ENCODE measurements at places on chromosomes 3 and 15.

DNA sequence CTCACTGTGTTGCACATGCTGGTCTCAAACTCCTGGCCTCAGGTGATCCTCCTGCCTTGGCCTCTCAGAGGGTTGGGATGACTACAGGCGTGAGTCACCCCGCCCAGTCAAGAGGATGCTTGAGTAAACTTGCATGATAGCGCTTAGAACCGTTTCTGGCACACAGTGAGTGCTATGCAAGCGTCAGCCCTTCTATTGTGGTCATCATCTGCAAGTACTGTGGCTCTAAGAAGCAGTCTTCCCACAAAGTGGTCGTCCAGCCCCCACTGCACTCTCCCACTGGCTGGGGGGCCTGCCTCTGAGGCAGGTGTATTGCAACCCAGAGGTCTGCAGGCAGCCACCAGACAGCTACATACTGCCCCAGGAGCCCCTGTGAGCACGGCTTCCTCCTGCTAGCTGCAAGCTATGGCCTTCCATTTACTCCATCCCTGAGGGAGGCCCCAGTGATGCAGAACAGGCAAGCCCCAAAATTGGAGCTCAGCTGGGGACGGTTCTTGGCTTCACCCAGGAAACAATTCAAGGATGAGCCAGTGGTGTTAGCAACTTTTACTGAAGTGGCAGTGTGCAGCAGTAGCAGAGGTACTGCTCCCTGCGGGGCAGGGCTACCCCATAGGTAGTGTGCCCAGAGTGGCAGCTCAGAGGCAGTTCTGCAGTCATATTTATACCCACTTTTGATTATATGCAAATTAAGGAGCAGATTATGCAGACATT is 95.4 kb downstream of the LSM3 start:
- H3K27me3 ChIP-seq = peaks cover 4% of the 10 kb centered on the region
- H3K4me3 ChIP-seq = no peak overlapping the region
- no peak overlapping the region for H3K27ac ChIP-seq
- DNase-seq = peak; percentile 52
- H3K36me3 ChIP-seq = no peaks in the 10 kb centered on the region

- no peaks in the 10 kb centered on the region for H3K36me3 ChIP-seq
- H3K27me3 ChIP-seq = no peaks in the 10 kb centered on the region
- H3K4me3 ChIP-seq = no peak overlapping the region
- no peak overlapping the region for H3K27ac ChIP-seq
These were observed 56.1 kb downstream of the ST6GAL1 start for GRCh38 chr3:186986406-186986805.

DNA sequence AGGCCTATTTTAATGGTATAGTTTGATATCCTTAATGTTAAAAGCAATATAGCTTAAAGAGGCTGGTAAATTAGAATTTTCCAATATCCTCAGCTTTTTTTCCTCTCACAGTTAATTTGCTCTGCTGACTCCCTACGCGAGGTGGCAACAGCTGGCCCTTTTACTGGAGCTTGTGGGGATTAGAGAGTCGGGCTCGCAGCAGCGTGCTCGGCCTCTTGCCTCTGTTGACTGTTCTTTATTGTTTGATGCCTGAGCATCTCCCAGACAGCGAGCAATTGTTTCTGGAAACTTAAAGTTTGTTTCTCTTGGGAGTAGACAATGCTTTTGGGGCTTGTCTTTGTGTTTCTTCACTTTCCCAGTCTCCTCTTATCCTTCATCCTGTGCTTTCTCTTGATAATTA is 80.8 kb downstream of the OPA1 start:
- DNase-seq = no peak
- no peak overlapping the region for H3K27ac ChIP-seq
- H3K4me3 ChIP-seq = no peak overlapping the region
- H3K36me3 ChIP-seq = no peaks in the 10 kb centered on the region
- H3K4me1 ChIP-seq = no peaks in the 10 kb centered on the region

DNA sequence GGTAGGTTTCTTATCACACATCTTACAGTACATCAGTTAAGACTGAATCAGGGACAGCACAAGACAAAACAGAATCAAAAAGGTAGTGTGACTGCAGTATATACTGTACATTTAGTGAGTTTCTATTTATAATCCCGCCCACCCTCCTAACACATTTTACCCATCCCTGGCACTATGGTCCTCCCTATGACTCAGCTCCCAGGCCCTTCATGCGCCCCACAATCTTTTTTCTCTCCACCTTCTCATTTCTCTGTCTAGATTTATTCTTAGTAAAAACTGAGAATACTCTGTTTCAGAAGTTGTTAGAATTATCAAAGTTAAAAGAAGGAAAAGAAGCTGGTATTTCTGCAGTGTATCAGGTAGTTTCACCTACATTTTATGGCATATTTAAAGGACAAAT is 427.3 kb downstream of the CNTN4 start:
- no peak overlapping the region for H3K27ac ChIP-seq
- no peaks in the 10 kb centered on the region for H3K36me3 ChIP-seq
- H3K27me3 ChIP-seq = no peaks in the 10 kb centered on the region
- no peak for DNase-seq
- H3K4me1 ChIP-seq = no peaks in the 10 kb centered on the region

DNA sequence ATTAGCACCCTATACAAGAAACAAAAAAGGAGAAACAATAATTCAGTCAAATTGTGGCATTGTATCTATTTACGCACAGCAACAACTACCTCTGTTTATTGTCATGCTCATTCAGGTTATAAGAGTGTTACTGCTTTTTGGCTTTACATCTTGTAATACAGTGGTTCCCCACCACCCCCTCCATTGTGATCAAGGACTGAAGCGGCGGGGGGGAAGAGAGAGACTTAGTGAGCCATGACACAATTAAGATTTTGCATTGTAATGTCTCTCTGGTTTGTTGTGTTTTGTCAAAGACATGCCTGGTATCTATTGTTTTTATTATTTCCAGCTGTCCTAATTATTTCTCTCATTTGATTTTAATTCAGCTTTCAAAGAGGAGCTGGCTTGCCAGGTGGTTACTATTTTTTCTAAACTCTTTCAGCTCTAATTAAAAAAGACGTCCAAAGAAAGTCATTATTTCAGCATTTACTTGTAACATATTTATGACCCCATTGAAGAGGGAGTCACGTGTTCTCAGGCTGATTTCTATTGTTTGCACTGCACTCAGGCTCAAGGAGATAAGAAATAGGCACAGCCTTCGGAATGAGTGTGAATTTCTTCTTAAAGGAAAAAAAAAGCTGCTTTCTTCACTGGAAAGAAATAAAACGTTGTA is 234.4 kb upstream of the TBL1XR1 start:
- H3K27ac ChIP-seq = no peak overlapping the region
- no peak overlapping the region for H3K4me3 ChIP-seq
- no peaks in the 10 kb centered on the region for H3K36me3 ChIP-seq
- DNase-seq = no peak

GRCh38 chr3:36606871-36607765 is 157.2 kb downstream of the DCLK3 start:
- DNase-seq = no peak
- no peaks in the 10 kb centered on the region for H3K4me1 ChIP-seq
- no peaks in the 10 kb centered on the region for H3K27me3 ChIP-seq
- H3K27ac ChIP-seq = no peak overlapping the region

DNA sequence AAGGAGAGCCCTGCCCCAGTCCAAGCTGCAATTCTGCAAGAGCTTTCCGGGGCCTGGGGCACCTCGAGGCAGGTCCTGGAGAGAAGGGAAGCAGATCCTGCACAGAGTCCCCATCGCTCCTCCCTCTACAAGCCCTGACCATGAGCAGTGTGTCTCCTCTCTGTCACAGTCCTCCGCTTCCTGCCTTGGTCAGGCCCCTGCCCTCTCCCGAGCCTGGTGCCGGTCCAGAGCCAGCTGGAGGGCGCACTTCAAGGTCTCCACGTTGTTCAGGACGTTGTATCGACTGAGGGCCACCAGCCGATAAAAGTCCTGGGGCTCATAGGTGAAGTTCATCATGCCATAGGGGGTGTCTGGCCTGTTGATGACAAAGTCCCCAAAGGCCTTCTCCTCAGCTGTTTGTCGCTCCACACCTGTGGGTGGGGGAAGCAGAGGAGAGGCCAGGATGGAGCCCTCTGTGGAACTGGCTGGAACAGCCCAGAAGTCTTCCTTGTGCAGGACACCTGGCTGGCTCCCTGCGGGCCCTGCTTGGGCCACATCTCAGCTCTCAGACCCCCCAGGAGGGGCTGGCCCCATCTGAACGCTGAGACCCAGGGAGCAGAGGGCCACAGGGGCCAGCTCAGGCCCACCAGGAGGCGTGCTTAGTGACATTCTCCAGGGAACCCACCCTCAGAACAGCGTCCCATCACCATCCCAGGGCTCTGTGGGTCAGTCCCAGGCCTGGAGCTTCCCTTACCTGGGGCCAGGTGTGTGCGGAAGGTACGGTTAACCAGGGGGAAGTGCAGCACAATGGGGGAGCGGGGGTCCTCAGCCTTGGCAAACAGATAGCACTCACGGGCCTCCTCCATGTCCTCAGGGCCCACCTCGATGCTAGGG is 14.4 kb downstream of the PLA2G4F start:
- H3K27me3 ChIP-seq = peaks cover 18% of the 10 kb centered on the region
- DNase-seq = no peak
- no peaks in the 10 kb centered on the region for H3K4me1 ChIP-seq
- no peak overlapping the region for H3K4me3 ChIP-seq
- no peaks in the 10 kb centered on the region for H3K36me3 ChIP-seq

- H3K4me1 ChIP-seq = no peaks in the 10 kb centered on the region
- H3K27me3 ChIP-seq = no peaks in the 10 kb centered on the region
- H3K36me3 ChIP-seq = no peaks in the 10 kb centered on the region
- no peak overlapping the region for H3K4me3 ChIP-seq
- DNase-seq = peak; percentile 68
These were observed 51.9 kb downstream of the BBX start for GRCh38 chr3:107574650-107575049.

DNA sequence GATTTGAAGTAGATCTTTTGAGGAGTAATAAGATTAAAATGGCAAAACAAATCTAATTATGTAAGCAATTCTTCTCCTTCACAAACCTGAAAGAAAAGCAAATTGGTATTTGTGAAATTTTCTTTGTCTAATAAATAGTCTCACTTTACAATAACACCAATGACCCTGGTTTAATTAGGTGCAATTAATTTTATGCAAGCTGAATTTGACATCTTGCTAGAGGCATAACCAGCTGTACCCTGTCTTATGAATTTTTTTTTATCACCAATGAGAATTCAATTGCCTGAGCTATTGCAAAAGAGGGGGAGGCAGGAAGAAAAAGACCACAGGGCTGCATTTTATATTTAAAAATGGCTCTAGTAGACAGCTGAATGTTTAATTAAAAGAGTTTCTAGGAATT is 113.5 kb upstream of the IL12A start:
- H3K27me3 ChIP-seq = no peaks in the 10 kb centered on the region
- H3K4me3 ChIP-seq = no peak overlapping the region
- no peak overlapping the region for H3K27ac ChIP-seq
- peaks cover 21% of the 10 kb centered on the region for H3K4me1 ChIP-seq
- no peak for DNase-seq

DNA sequence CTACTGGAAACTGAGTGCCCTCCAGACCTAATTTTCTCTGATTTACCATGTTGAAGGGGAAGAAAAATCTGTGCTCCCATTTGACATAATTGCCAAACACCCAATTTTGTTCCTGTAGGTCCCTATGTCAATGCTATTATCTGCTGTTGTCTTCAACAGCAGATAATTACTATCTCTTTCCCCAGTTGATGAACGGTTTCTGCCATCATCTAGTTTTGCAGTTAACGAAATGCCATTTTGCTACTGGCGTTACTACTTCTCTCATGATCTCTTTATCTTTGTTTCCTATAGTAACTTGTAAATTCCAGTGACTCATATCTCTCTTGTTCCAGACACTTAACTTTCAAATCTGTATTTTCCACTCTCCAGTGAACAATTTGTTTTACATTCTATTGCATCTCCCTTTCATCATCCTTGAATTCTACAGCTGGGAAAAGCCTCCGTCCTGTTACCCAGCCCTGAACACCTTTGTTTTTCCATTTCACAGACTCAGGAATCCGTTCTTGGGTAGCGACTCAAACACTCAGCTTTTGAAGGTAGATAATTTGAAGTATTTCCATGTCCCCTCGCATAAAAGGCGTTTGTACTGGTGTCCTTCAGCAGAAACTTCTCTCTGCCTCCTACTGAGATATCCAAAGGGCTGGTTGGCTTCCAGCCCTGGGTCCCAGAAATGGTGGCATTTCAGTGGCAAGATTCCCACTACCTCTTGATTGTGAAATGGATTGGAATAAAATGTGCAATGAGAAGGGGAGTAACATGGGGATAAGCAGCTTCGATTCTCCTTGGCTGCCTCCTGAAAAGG is 111.7 kb downstream of the FOXB1 start:
- H3K36me3 ChIP-seq = no peaks in the 10 kb centered on the region
- DNase-seq = peak; percentile 78
- H3K27ac ChIP-seq = no peak overlapping the region
- H3K4me3 ChIP-seq = no peak overlapping the region

GRCh38 chr3:63927422-63928280 is 15.5 kb upstream of the SCAANT1 start:
- no peaks in the 10 kb centered on the region for H3K4me1 ChIP-seq
- DNase-seq = no peak
- H3K27me3 ChIP-seq = no peaks in the 10 kb centered on the region
- H3K36me3 ChIP-seq = peaks cover 6% of the 10 kb centered on the region
- H3K27ac ChIP-seq = no peak overlapping the region
- H3K4me3 ChIP-seq = no peak overlapping the region

DNA sequence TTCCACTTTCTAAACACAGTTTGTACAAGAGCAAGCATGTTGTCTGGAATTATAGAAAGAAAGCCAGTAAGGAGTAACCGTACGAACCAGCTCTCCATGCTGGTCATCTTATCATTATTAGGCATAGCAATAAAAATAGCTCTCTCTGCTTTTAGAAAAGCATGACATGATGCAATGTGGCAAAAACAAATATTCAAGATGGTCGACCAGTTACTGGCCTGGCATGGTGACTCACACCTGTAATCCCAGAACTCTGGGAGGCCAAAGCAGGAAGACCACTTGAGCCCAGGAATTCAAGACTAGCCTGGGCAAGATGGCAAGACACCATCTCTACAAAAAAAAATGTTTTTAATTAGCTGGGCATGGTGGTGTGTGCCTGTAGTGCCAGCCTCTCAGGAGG is 2.6 kb upstream of the MAP4 start:
- peak; percentile 74 for DNase-seq
- no peak overlapping the region for H3K27ac ChIP-seq
- peaks cover 3% of the 10 kb centered on the region for H3K36me3 ChIP-seq
- H3K27me3 ChIP-seq = no peaks in the 10 kb centered on the region
- H3K4me1 ChIP-seq = peaks cover 14% of the 10 kb centered on the region
- no peak overlapping the region for H3K4me3 ChIP-seq

- no peaks in the 10 kb centered on the region for H3K27me3 ChIP-seq
- H3K27ac ChIP-seq = no peak overlapping the region
- no peaks in the 10 kb centered on the region for H3K36me3 ChIP-seq
These were observed 226.7 kb upstream of the ALCAM start for GRCh38 chr3:105139881-105140560.

Data from fibroblast of lung (primary cell).